ENCODE measurements at places on chromosomes 2 and 18. TPM values are rescaled to one million over a fixed set of nuclear protein-coding genes. Genes with fewer than 3 reads are reported as not detected.

DPP10 gene
- not detected for total RNA-seq

OTOS gene
- total RNA-seq, result not detected

DYNAP gene
- not detected for total RNA-seq

RAD51AP2 gene
- total RNA-seq, result not detected

FOXI3 gene
- total RNA-seq, result not detected

ERLEC1 gene
- total RNA-seq, result 26.4 TPM

UGT1A3 gene
- total RNA-seq, result not detected

MYO7B gene
- total RNA-seq, result not detected

TYW5 gene
- 10.6 TPM for total RNA-seq

PPP1CB gene
- 214 TPM for total RNA-seq

MYO1B gene
- 3.9 TPM for total RNA-seq

DNA sequence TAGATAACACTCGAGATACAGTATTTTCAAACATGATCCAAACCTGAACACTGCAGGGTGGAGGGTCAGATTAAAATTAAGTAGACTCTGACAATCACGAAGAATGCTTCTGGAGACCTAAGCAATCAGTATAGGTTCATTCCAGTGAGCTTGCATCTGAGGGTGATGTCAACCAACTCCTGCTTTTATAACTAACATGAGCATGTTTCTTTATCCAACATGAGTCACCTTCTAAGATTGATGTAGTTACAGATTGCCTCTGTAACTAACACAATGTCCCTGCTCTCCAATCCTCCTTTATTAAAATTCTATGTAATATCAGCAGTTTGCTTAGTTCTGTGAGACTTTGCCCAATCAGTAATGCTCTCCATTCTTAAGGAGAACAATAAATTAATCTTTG is 225.7 kb downstream of the ARL6IP6 start:
- no peak overlapping the region for H3K27ac ChIP-seq
- H3K4me3 ChIP-seq, result no peak overlapping the region
- no peak for DNase-seq
- H3K36me3 ChIP-seq, result no peaks in the 10 kb centered on the region
- H3K27me3 ChIP-seq, result no peaks in the 10 kb centered on the region
- no peaks in the 10 kb centered on the region for H3K4me1 ChIP-seq

DNA sequence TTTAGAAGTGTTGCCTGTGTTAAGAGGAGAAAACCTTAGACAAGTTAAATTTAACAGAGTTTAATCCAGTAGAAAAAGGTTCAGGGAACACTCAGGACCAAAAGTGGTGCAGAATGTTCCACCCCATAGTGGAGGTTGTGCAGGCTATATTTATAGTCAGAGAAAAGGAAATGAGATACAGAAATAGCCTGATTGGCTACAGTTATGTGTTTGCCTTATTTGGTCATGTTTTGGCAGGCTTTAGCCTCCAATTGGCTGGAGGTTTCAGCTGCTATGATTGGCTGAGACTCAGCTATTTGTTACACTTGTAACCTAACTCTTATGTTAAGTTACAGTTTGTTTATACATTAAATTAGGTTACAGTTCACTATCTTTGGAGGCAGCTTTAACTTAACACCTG is 4.2 kb downstream of the STAMBP start:
- H3K27ac ChIP-seq, result no peak overlapping the region
- H3K27me3 ChIP-seq, result no peaks in the 10 kb centered on the region
- peaks cover 9% of the 10 kb centered on the region for H3K36me3 ChIP-seq
- DNase-seq, result no peak
- H3K4me3 ChIP-seq, result no peak overlapping the region
- H3K4me1 ChIP-seq, result peaks cover 25% of the 10 kb centered on the region

GRCh38 chr2:217856159-217856558 is 146.6 kb downstream of the TNS1 start:
- H3K27ac ChIP-seq, result no peak overlapping the region
- no peaks in the 10 kb centered on the region for H3K4me1 ChIP-seq
- H3K27me3 ChIP-seq, result no peaks in the 10 kb centered on the region
- DNase-seq, result no peak

DNA sequence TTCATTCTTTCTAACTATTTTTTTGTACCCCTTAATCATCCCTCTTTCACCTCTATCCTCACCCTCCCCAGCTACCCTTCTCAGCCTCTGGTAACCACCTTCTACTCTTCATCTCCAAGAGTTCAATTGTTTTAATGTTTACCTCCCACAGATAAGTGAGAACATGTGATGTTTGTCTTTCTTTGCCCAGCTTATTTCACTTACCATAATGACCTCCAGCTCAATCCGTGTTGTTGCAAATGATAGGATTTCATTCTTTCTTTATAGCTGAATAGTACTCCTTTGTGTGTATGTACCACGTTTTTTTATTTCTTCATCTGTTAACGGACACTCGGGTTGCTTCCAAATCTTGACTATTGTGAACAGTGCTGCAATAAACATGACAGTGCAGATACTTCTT is 22.1 kb upstream of the TMEM37 start:
- no peak overlapping the region for H3K4me3 ChIP-seq
- no peaks in the 10 kb centered on the region for H3K36me3 ChIP-seq
- H3K27me3 ChIP-seq, result no peaks in the 10 kb centered on the region
- no peak for DNase-seq
- no peaks in the 10 kb centered on the region for H3K4me1 ChIP-seq

DNA sequence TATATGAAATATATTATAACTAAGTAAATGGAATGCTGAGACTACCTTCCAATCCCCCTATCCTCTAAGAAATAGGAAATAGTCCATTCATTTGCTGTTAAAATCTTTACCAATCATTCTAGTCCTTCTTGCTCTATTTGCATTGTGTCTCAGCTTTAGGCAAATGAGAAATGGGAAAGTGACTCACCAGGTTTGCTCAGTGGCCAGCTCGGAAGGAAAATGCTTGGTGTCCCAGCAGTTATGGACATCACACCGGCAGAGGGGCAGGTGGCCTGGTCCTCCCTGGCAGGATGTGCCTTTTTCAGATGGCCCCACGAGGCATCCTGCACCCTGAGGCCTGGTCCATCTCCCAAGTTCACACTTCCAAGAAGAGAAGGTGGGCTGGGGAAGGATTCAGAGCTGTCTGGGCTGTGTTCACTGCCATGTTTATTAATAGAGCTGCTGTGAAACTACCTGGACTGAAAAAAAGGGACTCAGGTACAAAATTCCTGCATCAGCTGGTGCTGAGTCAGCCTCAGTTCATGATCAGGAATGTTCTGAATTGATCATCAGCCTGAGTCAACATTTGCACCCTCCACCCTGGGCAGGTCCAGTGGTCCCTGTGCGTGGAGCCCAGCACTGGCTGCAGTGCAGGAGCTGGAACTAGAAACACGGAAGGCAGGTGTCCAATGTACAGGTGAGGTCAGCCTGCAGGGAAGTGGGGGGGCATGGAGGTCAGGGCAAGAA is 60.1 kb upstream of the ARL4C start:
- no peak overlapping the region for H3K4me3 ChIP-seq
- no peaks in the 10 kb centered on the region for H3K36me3 ChIP-seq
- H3K27me3 ChIP-seq, result no peaks in the 10 kb centered on the region
- H3K27ac ChIP-seq, result no peak overlapping the region
- H3K4me1 ChIP-seq, result no peaks in the 10 kb centered on the region

- no peak for DNase-seq
- no peaks in the 10 kb centered on the region for H3K27me3 ChIP-seq
- no peak overlapping the region for H3K27ac ChIP-seq
- H3K4me3 ChIP-seq, result no peak overlapping the region
Observed at GRCh38 chr2:181780047-181780651, 99.8 kb upstream of the NEUROD1 start.

- no peaks in the 10 kb centered on the region for H3K36me3 ChIP-seq
- no peak for DNase-seq
- no peak overlapping the region for H3K4me3 ChIP-seq
- no peaks in the 10 kb centered on the region for H3K4me1 ChIP-seq
Observed at GRCh38 chr2:235542733-235543127, 48.9 kb downstream of the AGAP1 start.

- H3K27ac ChIP-seq, result no peak overlapping the region
- no peaks in the 10 kb centered on the region for H3K4me1 ChIP-seq
- no peaks in the 10 kb centered on the region for H3K36me3 ChIP-seq
- no peak overlapping the region for H3K4me3 ChIP-seq
- no peak for DNase-seq
Observed at GRCh38 chr2:44730593-44730992, 210.9 kb upstream of the SIX3 start.

- no peak overlapping the region for H3K4me3 ChIP-seq
- peaks cover 4% of the 10 kb centered on the region for H3K36me3 ChIP-seq
- H3K27me3 ChIP-seq, result no peaks in the 10 kb centered on the region
- H3K4me1 ChIP-seq, result no peaks in the 10 kb centered on the region
- H3K27ac ChIP-seq, result no peak overlapping the region
Observed at GRCh38 chr18:35993013-35993412, 20.5 kb downstream of the RMP24 start.

- DNase-seq, result no peak
- no peaks in the 10 kb centered on the region for H3K36me3 ChIP-seq
- peaks cover 41% of the 10 kb centered on the region for H3K4me1 ChIP-seq
Observed at GRCh38 chr2:161990741-161991140, 83.3 kb downstream of the DPP4 start.

- no peaks in the 10 kb centered on the region for H3K27me3 ChIP-seq
- H3K27ac ChIP-seq, result no peak overlapping the region
- no peaks in the 10 kb centered on the region for H3K4me1 ChIP-seq
- no peaks in the 10 kb centered on the region for H3K36me3 ChIP-seq
- H3K4me3 ChIP-seq, result no peak overlapping the region
Observed at GRCh38 chr18:35000457-35000856, 40.8 kb upstream of the MAPRE2 start.

DNA sequence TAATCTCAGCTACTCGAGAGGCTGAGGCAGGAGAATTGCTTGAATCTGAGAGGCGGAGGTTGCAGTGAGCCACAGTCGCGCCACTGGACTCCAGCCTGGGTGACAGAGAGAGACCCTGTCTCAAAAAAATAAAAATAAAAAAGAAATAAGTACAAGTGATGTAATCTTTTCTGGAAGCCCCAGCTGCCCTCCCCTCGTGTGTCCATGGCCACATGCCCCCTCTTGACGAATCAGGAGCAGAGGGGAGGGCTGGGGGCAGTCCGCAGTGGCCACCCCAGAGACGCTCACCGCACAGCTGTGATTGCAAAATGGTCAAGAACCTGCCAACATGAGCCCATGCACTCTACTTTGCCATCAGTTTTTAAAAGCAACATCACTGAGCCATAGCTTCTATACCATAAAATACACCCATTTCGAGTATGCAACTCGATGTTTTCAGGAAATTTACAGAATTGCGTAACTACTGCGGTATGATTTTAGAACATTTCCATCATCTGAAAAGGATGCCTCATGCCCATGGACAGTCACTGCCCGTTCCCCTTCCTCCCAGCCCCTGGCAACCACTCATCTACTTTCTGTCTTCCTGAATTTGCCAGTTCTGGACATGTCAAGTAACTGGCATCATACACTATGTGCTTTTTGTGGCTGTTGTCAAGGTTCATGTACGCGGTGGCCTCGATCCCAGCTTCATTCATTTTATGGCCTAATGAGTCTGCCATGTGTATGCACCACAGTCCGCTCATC is 88.1 kb downstream of the NDUFA10 start:
- H3K27ac ChIP-seq, result no peak overlapping the region
- peak; percentile 18 for DNase-seq
- H3K4me1 ChIP-seq, result peaks cover 3% of the 10 kb centered on the region
- H3K36me3 ChIP-seq, result no peaks in the 10 kb centered on the region
- H3K4me3 ChIP-seq, result no peak overlapping the region
- H3K27me3 ChIP-seq, result no peaks in the 10 kb centered on the region

- H3K27ac ChIP-seq, result peak within 1 kb of the TSS; percentile 99
- peak within 1 kb of the TSS; percentile 64 for H3K4me3 ChIP-seq
- H3K36me3 ChIP-seq, result no peaks in the 10 kb centered on the region
- H3K4me1 ChIP-seq, result peaks cover 13% of the 10 kb centered on the region
- peak; percentile 98 for DNase-seq
Observed at GRCh38 chr2:24971536-24972314, at the start of gene DNAJC27. DNAJC27 (minus strand) TSS chr2:24971955; CDS start chr2:24971904, 51 bp downstream.
